ENCODE measurements at places on chromosomes 3 and 15. TPM values are rescaled to one million over a fixed set of nuclear protein-coding genes. Genes with fewer than 3 reads are reported as not detected.

GRCh38 chr15:27479296-27480140, 508.5 kb downstream of the GABRG3 start:
- DNase-seq: no peak

GRCh38 chr3:61928039-61928438, 366.7 kb downstream of the PTPRG start:
- DNase-seq: no peak

DNA sequence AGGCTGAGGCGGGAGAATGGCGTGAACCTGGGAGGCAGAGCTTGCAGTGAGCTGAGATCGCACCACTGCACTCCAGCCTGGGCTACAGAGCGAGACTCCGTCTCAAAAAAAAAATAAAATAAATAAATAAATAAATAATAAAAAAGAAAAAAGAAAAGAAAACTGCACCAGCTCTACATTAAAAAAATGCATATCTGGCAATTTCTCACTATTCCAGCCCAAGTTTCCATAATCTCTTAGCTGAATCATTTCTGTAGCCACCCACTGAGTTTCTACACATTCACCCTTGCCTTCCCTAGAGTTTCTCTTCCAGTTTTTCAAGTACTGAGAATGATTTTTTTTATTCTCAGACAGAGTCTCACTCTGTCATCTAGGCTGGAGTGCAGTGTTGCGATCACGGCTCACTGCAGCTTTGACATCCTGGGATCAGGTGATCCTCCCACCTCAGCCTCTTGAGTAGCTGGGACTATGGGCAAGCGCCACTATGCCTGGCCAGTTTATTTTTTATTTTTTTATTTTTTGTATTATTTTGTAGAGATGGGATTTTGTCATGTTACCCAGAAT, 24.5 kb upstream of the SLC7A14 start:
- no peak for DNase-seq

DNA sequence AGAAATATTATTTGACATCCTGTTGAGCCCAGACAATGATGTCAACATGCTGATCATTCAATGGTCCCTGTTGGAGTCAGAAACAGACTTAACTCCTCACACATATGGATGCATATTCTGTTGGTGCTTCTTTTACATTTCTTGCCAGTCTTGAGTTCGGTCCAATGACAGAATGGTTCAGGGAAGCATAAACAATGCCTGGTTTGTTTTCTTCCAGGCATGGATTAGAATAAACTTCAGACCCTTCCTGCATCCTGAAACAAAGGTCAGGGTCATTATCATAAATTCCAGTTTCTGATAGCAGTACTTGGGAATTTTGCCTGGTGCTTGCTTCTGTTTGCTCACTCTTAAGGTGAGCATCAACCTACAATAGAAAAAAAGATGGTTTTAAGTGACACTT, 33.3 kb downstream of the BTLA start:
- no peak for DNase-seq

GRCh38 chr3:115512565-115513415, 110.5 kb upstream of the GAP43 start:
- DNase-seq: peak; percentile 44

LMAN1L gene
- polyA plus RNA-seq: not detected

ABI3BP gene
- polyA plus RNA-seq: 344 TPM

Measured in hindlimb muscle (tissue), 1 donor.